ENCODE measurements at places on chromosomes 7 and 10.

DNA sequence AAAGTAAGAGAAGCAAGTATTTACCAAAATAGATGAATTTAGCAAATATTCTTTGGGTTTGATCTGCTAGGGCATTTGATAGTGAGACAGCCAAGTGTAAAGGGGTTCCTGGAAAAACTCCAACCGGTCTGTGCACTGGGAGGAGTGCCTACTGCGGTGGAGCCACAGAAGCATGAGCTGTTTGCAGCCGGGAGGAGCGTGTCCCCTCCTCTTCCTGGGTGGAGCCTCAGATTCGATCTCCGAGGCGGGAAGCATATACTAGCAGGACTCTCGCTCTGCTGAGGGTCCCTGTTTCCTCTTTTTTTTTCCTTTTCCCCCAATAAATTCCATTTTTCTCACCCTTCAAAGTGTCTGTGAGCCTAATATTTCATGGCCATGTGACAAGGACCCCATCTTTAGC is 45.1 kb upstream of the MET start:
- no peak for ATAC-seq

- no peak for ATAC-seq
These were observed 72.5 kb downstream of the NT5C2 start for GRCh38 chr10:103120546-103120945.

GRCh38 chr10:23521735-23522134 is 82.9 kb downstream of the OTUD1 start:
- ATAC-seq, result no peak

DNA sequence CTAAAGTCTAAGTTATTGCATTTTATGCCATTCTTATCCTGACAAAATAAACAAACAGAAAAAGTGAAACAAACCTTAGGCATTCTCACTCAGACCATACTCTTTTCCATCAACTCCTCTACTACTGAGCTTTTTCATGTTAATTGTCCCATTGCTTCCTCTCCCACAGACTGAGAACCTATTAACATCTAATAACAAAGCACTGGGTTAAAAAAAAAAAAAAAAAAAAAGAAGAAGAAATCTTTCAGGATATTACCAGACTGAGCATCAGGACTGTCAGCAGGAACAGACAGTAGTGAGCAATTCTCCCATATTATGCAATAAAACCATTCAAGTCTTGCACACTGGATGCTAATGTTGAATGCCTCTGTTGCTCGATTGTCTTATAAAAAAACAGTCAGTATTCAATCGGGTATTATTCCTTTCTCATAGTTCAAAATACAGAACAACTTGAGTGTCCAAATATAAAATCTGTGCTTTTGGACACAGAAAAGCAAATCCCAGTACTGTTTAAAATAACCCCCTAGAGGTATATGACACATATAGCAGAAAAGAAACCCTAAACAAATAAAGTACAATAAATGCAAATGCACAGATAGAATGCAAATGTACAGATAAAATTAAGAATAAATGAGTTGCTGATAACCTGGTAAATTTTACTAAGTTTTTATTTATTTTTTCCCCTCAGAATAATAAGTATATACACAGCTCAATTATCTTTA is 531.3 kb upstream of the LRRTM3 start:
- no peak for ATAC-seq
